Activated CD4-positive, alpha-beta T cell treated with anti-CD3 and anti-CD28 coated beads, Interleukin-2, Interleukin-4, amounts not matched to agents 100 ng/mL and 50 ng/mL, durations not matched to agents 16 hours and 8 hours (primary cell): ENCODE measurements at places on chromosomes 1 and 21.
A peak's percentile ranks its signal among the peaks of the same experiment; 100 is the strongest.

- DNase-seq: no peak
These were observed 601 bp downstream of the CCT8 start for GRCh38 chr21:29072873-29073221.

GRCh38 chr1:235989105-235989504, 75.8 kb downstream of the NID1 start:
- DNase-seq: no peak

- DNase-seq: no peak
These were observed 12.2 kb downstream of the ADSS2 start for GRCh38 chr1:244439391-244440032.

DNA sequence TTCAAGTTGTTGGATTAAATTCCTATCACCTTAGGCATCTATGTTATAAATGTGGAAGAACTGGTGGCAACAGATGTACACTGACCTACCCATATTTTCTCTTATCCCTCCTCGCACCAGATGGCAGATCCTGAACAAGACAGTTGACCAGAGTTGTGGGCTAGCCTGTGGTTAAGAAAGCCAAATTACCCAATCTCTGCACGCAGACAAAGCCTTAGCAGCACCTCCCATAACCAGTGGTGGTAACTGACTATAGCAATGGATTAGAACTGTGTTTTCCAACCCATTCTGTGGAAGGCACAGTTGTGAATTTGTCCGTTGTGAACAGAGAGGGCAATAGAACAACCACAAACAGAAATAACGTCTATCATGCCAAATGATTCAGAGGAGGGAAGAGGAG, 20.6 kb downstream of the ABCB10 start:
- DNase-seq: no peak

DNA sequence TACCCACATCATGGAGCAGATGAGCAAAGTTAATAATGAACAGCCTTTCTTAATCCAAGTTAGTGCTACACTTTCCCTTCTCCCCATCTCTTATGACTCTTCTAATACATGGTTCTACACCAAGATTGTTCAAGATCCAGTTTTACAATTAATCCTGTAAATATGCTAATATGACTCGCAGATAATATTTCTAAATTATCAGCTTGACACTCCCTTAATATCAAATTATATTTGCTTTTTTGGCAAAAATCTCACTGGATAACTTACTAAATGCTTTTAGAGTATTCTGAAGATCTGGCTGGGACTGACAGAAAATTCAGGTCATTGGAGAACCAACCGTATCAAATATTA, 24.4 kb upstream of the CR1L start:
- no peak for DNase-seq

DNA sequence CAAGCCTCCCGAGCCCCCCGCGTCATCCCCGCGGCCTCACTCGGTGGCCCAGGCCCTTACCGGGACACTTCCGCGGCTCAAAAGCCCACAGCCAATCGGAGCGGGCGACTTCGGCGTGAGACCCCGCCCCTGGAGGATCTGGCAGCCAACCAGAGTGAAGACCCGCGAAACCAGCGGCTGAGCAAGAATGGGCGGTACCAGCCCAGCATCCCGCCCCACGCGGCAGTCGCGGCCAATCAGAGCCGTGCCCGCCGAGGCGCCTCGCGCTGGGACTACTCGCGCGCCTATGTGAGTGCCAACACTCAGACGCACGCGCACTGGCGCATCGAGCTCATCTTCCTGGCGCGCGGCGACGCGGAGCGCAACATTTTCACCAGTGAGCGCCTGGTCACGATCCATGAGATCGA, 22.5 kb downstream of the DISP3 start:
- no peak for DNase-seq

DNA sequence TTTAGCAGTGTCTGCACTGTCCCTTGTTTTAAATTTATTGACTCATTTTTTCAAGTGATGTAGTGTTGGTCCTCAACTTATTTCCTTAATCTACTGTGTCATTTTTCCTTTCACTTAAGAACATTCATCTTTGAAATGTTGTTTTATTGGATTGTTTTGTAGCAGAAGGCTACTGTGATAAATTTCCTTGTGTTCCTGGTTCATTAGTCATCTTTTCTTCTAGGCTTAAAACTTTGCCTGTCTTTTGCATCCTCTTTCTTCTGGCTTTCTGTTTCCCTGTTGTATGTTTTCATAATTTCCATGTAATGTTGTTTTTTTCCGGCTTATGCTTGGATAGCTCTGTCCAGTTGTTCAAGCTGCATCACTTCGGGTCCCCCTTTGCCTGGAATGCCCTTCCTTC, 61.9 kb downstream of the UBE2T start:
- no peak for DNase-seq

DNA sequence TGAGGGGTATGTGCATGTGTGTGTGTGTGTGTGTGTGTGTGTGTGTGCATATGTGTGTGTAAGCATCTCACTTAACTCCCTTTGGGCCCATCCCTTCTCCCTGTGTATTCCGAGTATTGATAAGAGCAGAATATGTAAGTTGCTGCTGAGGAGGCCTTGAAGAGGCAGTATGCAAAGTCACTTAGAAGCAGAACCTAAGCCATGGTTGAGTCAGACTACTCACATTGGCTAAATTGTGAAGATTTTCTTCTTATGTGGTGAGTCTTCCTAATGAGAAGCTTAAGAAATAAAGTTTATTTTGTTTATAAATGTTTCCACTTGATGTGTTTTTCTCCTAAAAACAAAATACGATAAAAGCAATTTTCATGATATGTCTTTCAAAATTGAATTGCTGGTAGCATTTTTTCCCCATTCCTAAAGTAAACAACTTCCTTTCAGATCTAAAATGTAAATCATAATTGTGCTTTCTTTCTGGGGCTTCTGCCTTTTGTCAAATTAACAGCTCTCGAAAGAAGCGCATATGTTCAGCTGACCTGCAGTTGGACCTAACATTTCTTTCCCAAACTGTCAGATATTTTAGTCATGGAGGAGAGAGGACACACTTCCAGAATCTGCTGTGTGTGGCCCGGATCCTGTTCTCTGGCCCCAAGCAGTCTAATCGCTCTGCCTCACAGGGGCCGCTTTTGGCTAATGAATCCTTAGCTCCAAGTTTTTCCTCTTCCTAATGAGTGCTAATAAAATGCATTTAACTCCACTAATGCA, 284.0 kb downstream of the DUSP10 start:
- no peak for DNase-seq

- no peak for DNase-seq
These were observed 11.4 kb upstream of the PRPF3 start for GRCh38 chr1:150309758-150310508.

GRCh38 chr1:58939146-58939545, 155.3 kb upstream of the JUN start:
- DNase-seq: no peak

DNA sequence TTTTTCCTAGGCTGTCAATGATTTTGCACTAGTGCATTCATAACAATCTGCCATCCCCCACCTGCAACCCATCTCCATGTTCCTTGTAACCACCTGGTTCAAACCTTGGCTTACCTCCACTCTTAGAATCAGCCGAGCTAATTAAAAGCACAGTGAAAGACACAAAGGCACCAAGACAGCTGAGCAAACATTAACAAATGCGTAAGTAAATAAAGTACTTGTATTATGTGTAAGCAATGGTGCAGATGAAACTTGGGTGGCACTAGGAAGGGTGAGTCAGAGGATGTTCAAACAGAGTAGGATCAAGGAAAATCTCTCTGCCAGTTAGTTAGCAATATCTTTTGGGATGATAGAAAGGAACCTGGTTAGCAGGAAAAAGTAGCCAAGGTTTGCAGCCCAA, 5.1 kb upstream of the FOXJ3 start:
- DNase-seq: no peak

DNA sequence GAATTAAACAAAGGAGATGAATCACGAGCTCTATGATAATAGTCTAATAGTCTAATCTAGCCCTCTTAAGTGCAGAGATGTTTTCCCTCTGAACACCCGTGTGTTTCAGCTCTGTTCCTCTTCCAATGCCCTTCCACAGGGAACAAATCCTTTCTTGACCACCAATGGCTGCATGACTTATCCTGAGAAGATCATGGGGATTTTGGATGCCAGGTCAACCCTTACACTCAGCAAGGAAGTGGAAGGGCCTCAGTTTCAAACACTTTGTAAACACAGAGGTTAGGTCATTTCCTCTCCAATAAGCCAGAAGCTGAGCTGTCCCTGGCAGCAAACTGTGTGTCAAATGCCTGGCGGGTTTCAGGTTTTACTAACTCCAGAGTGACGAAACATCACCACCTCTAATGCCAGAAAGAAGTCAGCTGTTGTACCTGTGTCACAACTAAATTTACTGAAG, 200.0 kb downstream of the GABPA start:
- DNase-seq: peak; percentile 66

DNA sequence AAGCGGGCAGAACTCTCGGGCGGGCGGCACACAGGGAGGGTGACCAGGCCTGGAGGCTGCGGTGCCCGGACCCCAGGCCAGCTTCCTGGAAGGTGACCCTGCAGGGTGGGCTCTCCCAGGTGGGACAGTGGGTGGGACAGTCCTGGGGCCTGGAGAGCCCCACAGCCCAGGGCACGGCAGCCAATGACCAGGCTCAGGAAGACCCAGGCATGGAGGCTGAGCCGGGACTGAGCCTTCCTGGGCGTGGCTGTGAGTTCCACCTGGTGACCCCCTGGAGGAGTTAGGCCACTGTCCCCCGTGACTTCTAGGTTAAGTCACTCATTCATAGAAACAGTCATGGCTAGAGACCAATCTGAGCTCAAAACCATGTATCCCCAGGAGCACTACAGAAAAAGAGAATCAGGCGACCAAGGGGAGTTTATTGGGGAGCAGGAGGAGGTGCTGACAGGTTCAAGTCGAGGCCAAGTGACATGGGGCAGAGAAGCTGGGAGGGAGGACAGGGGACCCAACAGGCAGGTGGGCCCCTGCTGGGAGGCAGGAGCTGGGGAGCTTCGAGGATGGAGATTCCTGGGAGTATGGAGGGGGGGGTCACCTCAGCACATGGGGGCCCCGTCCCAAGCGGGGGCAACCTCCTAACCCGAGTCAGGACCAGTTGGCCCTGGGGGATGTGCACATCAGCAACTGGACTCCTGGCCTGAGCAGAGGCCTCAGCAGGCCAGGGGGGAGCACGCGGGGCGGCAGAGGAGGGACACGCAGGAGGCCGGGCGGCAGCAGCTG, 1.2 kb downstream of the KRTAP10-5 start:
- DNase-seq: no peak

- no peak for DNase-seq
These were observed 33.7 kb downstream of the CFH start for GRCh38 chr1:196685506-196685905.

DNA sequence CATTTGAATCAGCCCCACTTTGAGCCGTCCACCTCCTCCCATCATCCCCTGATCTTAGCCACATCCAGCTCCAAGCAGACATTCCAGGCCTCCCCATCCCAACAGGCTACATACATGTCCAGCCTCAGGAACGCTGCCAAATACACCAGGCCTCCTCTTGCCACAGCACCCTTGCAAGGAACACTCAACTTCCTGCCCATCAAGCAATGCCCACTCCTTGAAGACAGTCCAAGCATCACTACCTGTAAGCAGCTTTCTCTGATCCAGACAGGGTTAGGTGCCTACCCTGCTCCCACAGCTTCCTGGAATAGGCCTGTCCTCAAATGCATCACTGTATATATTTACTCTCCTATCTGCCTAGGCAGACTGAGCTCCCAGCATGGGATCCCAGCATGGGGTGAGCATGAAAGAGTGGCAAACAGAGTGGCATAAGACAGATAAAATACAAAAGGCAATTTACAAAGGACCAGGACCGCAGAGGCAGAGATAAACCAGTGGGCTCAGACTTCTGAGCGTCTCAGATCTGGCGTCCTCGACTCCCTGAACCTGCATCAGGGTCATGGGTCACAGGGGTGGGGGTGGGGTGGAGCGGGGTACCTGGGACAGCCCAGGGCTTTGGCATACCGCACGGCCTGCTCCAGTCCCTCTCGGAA, 816 bp downstream of the HYI start:
- DNase-seq: no peak

- DNase-seq: no peak
These were observed 120.8 kb upstream of the BMP8A start for GRCh38 chr1:39370602-39371001.

GRCh38 chr1:68321084-68321685, 88.9 kb upstream of the WLS start:
- no peak for DNase-seq

- DNase-seq: no peak
These were observed 25.9 kb upstream of the CD84 start for GRCh38 chr1:160605205-160605604.

DNA sequence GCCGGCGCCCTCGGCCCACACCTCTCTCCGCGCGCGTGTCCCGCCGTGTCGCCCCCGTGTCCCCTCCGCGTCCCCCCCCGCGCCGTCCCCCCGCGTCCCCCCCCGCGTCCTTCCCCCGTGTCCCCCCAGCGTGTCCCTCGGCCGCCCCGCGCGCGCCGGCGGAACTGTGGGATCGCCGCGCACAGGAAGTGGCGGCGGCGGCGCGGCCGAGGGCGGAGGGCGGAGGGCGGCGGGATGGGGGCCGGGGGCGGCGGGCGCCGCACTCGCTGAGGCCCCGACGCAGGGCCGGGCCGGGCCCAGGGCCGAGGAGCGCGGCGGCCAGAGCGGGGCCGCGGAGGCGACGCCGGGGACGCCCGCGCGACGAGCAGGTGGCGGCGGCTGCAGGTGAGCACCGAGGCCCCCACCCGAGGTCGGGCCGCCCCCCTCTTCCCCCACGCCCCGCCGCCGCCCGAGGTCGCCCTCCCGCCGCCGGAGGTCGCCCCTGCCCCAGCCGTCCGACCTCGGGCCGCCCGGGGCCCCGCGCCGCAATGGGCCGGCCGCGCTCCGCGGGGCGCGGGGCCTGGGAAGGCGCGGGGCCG, at the start of gene AGPAT3:
Gene AGPAT3 (plus strand): TSS at position 262 of the 578 bp plus-strand sequence. CDS start 94,459 bp downstream, outside the sequence.
- no peak for DNase-seq

DNA sequence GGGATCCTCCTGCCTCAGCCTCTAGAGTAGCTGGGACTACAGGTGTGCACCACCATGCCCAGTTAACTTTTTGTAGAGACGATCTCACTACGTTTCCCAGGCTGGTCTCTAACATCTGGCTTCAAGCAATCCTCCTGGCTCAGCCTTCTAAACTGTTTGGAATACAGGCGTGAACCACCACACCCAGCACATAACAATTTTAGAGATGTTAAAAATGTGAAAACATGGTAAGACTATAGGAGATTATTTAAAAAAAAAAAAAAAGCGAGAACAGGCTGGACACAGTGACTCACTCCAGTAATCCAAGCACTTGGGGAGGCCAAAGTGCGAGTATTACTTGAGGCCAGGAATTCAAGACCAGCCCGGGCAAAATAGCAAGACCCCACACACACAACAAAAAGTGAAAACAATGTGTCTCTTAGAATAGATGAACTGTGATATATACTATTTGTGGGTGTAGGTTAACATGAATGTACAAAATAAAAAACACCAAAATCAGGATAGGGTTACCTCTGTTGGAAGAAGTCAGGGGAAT, 19.6 kb downstream of the CCDC18 start:
- DNase-seq: no peak

GRCh38 chr21:32256251-32256650, 22.6 kb downstream of the MIS18A start:
- DNase-seq: no peak

DNA sequence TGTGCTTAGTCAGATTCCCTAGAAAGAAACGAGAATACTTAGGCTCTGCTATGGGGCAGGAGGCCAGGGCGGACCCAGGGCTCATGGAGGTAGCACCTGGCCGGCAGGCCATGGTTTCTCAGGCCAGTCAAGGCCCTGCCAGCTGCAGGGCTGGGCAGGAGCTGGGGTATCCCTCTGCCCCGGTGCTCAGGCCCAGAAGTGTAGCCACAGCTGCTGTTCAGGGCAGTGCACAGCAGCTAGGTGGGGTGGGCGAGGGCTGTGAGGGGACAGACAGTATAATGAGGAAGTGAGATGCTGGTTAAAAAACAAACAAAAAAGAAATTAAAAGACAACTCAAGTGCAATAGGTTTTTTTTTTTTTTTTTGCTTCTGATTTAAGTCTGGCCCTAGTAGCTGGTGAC, 34.0 kb upstream of the EDN2 start:
- no peak for DNase-seq
